KBM-7 (cell line): ENCODE measurements at places on chromosomes 3 and 15.

GRCh38 chr3:119219069-119219468 lies 21.6 kb downstream of the B4GALT4 start:
- no peak for DNase-seq

DNA sequence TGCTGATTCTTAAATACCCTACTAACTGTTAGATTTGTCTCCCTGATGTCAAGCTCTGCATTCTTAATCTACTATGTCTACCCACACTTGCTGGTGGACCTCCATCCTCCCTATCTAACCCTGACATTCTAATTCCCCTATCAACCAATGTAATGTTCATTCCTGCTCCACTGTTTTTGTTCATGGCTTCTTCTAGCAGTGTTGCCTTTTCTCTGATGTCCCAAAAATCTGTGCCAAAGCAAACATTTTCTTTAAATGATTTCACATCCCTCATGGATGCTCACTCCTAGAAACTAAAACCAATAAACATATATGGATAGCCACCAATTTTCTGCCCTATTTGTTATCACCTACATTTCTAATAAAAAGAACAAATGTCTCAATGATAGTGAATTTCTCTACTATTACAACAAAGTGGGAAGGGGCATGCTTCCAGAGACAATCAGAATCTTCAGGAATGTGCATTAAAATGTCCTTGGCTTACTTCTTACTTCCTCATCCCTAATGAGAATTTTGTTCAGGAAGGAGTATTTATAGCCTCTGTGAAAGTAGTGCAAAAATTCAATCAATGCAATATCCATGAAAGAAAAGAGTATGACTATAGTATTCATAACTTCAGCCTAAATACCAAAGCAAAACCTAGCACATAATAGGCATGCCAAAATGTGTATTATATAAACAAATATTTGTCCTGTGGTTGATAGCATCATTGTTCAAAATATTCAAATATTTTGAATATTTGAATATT lies 273.3 kb downstream of the ZNF385D start:
- no peak for DNase-seq

GRCh38 chr3:125212091-125212508 lies 448 bp downstream of the SLC12A8 start:
- DNase-seq = no peak

GRCh38 chr3:9673752-9674151 lies 24.4 kb downstream of the MTMR14 start:
- no peak for DNase-seq

DNA sequence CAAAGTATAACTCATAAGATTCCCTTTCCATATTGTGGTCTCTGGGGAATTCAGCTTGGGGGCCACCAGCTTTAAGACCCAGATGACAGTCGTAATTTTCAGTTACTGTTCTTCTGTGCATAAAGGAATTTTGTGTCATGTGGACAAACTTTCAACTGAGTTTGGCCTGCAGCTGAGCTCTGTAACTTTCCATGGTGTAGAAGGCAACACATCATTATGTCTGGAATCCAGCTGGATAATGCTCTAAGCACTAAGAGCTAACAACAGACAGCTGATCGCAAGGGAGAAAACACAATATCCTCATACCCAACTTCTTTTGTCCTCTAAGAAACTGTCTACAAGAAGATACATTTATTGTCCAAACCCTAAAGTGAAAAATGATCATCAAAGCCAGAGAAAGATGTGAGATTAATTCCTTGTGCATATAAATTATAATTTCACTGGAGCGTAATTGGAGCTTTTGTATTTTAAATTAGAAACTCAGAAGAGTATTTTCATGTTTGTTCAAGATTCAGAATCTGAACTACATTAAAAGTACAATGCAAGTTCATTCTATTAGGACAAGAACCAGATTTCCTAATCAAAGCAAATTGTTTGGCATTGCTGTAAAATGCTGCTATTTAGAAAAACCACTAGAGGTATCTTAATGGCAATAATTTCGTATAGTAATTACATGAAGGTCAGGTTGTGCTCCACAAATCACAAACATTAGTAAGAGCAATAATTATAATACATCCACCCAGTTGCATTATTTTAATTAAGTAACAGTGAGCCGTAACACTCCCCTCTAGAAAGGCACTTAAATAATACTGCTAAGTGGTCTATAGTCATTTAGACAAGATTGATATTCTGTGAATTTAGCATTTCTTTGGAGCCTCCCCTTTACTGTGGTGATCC lies 218.8 kb downstream of the ATP8B4 start:
- DNase-seq = no peak

GRCh38 chr15:78072080-78072892 lies 5.2 kb downstream of the TBC1D2B start:
- DNase-seq = no peak

DNA sequence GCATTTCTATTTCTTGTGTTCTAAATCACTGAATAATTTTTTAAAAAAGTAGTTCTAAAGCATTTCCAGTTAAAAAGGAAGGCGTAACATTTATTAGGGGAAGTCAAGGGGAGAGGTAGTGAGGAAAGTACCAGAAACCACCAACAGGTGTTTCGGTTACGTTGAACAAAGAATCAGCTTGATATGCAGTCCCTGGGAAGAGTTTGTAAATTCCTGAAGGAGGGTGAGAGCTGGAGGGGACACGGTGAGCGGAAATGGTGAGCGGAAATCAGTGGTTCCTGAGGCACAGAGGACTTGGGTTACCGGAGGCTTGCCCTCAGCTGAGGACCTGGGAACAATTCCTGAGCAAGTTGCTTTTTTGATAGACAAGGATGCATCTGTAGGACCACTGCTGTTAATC lies 17.8 kb downstream of the MAP2K1 start:
- peak; percentile 47 for DNase-seq

GRCh38 chr3:168425936-168426595 lies 330.3 kb upstream of the GOLIM4 start:
- DNase-seq = no peak

GRCh38 chr3:2511356-2511755 lies 412.7 kb downstream of the CNTN4 start:
- DNase-seq = no peak

- DNase-seq = no peak
Measured at GRCh38 chr3:188080091-188080490, 73.9 kb upstream of the LPP start.

GRCh38 chr3:152315623-152316022 lies 46.9 kb downstream of the MBNL1 start:
- no peak for DNase-seq

GRCh38 chr3:161388855-161389254 lies 17.5 kb upstream of the SPTSSB start:
- peak; percentile 43 for DNase-seq

DNA sequence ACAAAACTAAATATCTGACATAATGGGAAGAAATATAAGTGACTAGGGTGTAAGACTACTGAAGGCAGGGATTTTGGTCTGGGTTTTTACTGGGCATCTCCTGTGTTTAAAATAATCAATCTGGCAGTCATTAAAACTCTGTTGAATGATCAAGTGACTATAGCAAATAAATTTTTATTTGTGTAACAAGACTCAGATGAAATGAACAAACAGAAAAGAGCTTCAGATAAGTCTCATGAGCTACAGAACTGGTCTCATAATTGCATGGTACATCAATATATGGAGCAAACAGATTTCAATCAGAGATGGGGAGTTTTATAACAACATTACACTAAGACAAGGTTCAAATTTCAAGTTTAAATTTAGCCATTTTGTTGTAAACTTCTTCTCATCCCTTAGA lies 372.5 kb downstream of the PLCL2 start:
- no peak for DNase-seq

- no peak for DNase-seq
Measured at GRCh38 chr15:49621887-49622286, 1.0 kb downstream of the DTWD1 start.

DNA sequence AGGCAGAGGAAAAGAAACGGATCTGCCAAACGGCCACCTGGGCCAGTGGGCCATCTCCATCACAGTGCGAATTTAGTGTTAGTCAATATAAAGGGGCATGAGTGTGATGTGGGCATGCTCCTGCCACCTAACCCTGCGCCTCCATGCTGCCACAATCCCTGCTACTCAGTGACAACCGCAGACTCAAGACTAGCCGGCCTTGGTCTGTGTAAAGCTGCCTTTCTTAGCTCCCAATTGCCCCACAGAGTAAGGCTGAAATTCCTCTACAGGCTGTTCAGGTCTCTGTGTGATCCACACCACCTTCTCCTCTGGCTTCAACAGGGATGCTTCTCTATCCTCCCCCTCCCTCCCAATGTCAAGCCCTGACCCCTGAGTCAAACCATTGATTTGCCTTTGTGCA lies 269.7 kb downstream of the XXYLT1 start:
- no peak for DNase-seq

- DNase-seq = no peak
Measured at GRCh38 chr15:52498706-52499105, 30.0 kb downstream of the MYO5A start.

DNA sequence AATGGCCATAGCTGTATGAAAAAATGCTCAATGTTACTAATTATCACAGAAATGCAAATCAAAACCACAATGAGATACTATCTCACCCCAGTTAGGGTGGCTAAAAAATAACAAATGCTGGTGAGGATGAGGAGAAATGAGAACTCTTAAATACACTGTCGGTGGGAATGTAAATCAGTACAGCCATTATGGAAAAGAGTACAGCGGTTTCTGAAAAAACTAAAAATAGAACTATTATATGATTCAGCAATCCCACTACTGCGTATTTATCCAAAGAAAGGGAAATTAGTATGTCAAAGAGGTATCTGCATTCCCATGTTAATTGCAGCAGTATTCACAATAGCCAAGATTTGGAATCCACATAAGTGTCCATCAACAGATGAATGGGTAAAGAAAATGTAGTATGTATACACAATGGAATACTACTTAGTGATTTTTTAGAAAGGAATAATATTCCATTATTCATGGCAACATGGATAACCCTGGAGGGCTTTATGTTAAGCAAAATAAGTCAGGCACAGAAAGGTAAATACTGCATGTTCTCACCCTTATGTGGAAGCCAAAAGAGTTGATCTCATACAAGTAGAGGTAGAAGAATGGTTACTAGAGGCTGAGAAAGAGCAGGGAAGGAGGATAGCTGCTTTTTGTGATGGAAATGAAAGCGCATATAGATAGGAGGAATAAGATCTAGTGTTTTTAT lies 35.0 kb downstream of the SERP1 start:
- DNase-seq = no peak

- DNase-seq = no peak
Measured at GRCh38 chr3:197794115-197794514, 3.1 kb downstream of the LRCH3 start.
